Skeletal muscle cell (primary cell): ENCODE measurements at places on chromosomes 3 and 15.

DNA sequence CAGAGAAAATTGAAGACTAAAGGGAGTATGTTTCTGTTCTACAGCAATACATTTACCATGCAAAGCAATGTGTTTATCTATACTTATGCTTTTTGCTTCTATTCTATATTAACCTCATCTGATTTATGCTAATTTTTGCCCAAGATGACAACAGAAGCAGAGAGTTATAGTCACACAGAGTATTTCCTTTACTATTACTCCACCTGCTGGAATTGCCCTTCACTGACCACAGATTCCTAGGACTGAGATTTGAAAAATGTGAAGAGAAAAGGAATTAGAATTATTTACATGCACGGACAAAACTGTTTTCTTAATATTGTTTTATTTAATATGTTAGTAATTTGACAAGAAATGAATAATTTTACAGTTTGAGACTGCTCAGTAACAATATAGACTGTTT lies 745.6 kb downstream of the VGLL3 start:
- DNase-seq, result no peak

- no peak for DNase-seq
Observed at GRCh38 chr3:193470710-193471109, 84.0 kb downstream of the ATP13A4 start.

GRCh38 chr3:72663429-72663828 lies 184.8 kb downstream of the SHQ1 start:
- DNase-seq, result peak; percentile 16

- no peak for DNase-seq
Observed at GRCh38 chr3:161403251-161403650, 31.9 kb upstream of the SPTSSB start.

DNA sequence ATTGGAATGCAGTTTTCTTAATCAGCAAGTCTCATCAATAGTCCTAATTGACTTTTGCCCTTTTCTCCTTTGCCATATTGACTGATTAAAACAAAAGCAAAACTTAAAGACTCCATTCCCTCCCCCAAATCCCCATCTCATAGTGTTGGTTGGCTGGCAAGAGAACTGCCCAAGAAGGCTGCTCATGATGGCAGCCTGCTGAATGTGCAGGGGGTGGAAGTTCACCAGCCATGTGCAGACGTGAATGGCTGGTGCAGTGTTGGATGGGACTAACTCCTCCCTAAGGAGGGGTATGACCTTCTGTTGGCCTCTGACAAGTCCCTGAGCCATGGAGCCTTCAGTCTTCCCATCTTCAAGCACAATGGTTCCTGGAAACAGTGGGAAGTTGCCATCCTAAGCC lies 7.0 kb downstream of the SMAD3 start:
- no peak for DNase-seq

DNA sequence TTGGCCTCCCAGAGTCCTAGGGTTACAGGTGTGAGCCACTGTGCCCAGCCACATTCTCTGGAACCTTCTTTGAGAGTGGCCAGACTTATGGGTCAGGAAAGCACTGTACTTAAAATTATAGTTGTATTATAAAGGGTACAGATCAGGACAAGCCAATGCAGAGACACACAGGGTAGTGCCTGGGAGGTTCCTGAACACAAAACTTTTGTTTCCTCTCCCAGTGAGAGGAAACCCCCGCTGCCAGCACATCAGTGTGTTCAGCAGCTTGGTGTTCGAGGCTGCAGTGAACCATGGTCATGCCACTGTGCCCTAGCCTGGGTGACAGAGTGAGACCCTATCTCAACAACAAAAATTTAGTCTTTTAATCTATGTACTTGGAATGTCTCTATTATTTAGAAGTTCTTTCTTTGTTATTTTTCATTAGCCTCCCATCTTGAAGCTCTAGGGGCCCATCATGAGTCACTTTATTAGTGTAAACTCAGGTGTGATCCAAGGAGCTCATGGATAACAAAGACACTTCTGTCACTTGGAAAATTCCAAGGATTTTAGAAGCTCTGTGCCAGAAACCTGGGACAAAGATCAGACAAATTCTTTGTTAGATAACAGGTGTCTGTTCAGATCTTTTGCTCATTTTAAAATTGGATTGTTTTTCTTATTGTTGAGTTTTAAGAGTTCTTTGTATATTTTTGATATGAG lies 7.8 kb downstream of the BLOC1S6 start:
- no peak for DNase-seq

- DNase-seq, result no peak
Observed at GRCh38 chr3:124275412-124275811, 283.5 kb upstream of the ROPN1 start.

DNA sequence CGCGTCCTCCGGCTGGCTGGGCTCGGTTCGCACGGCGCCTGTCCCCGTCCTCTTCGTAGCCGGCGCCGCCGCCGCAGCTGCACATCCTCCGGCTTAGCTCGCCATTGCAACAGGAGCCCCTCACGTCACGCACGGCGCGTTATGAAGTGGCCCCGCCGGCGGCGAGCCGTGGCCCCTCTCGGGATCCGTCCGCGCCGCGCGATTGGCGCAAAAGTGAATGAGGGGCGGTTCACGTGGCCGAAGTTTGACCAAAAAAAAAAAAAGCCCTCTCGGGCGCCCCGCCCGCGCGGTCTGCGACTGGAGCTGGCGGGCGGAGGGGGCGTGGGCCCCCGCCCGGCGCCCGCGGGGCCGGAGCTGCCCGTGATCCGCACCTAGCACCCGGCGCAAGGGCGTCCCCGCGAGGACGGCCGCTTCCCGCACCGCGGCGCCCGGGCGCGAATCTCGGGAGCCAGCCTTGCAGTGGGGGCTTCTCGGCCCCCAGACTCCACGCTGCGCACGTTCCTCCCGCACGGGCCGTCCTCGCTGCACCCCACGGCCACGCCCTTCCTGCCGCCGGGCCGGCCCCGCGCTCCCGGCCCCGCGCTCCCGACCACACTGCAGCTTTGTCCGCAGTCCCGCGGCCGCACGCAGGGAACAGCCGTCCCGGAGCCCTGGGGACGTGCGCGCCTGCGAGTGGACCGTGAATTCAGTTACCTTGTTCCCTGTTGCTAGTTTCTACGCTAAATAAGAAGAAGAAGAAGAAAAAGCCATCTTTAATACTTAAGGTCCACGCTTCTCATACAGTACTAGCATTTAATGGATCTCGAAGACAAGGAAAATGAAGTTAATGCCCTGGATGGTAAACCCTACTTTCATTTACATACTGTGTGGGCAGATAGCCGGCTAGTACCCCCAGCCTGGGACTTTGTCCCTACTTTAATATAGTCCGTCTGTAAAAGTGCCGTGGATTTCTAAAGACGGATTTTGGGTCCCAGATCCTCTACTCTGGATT lies at the start of gene CHSY1:
Gene CHSY1 (minus strand): TSS at position 219 of the 991 bp plus-strand sequence. CDS start 592 bp downstream, outside the sequence.
- DNase-seq, result peak; percentile 85

DNA sequence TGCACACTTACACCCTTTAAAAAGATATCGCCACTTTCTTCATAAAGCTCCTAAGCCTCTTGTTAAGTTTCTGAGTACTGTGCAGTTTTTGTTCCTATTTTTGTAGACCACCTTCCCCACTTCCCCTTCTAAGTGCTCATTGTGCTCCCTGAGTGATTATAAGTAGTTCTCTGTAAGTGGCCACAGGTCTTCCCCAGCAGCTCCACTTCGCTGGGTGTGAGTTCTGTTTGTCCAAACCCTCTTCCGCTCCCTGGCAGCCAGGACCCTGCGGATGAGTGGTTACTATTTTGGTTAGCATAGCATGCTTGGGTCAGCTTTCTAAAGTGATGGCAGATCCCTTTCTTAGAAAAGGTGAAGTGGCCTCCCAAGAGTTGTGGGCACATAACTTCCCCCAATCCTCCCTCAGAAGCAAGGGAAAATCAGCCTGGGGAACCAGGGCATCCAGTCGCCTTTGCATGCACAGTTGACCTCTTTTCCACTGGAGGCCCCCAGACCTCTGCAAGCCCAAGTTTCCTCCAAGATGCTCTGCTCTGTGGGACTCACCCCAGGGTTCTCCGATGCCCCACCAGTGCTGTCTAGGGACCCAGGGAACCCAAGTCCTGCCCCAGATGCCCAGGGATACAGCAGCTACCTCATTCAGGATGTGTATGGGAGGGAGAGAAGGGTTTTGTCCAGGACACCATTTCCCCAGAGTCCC lies 69.6 kb downstream of the ATP10A start:
- no peak for DNase-seq

GRCh38 chr3:183306798-183307671 lies 54.0 kb downstream of the B3GNT5 start:
- DNase-seq, result peak; percentile 47

- DNase-seq, result no peak
Observed at GRCh38 chr3:47645551-47645950, 66.9 kb upstream of the CSPG5 start.

DNA sequence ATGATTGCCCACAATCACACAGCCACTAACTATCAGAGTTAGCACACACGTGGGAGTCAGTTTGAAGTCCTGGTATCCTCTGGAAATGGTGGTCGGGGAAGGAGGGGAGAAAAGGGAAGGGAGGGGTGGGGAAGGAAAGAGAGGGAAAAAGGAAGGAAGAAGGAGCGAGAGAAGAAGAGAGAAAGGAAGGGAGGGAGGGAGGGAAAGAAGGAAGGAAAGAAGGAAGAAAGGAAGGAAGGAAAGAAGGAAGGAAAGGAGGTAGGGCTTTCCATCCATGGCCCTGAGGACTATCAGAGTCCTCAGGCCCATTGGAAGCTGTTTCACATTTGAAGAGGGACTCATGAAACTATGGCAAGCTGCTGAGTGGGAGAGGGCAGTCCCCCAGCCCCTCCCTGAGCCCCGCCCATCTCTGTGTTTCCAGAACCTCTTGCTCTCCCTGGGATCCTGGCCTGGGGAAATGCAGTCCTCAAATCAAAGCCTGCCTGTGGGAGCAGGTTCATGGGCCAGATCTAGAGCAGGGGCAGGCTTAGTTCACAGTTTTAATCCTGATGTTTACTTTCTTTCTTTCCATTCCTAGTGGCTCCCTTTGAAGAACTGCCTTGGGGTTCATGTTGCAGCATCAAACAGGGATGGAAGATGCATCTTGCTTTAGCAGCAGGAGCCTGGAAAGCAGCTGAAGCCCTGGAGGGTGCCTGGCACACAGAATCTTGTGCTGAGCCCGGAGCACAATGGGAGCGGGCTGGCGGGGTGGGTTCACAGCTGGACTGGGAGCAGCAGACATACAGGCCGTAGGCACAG lies 66.1 kb upstream of the GLCE start:
- no peak for DNase-seq

GRCh38 chr15:65912235-65912634 lies 42.9 kb downstream of the RAB11A start:
- no peak for DNase-seq

DNA sequence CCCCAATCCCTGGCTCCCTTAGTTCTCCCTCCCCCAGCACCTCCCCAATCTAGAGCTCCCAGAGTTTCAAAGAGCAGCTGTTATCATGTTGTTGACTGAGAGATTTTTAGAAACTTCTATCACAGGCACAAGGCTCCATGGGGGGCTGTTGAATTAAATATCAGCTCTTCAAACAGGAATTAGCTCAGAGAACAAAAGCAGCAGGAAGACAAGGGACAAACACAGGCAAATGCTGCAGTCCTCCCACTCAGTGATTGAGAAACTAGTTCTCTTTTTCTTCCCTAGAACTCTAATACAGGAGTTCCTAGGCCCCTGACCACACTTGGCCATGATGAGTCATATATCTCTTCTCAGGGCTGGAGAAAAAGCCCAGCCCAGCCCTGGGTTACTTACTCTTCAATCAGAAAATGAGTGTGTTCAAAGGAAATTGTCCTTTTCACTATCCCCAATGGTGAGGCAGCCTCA lies 262.1 kb downstream of the IGSF11 start:
- DNase-seq, result no peak

DNA sequence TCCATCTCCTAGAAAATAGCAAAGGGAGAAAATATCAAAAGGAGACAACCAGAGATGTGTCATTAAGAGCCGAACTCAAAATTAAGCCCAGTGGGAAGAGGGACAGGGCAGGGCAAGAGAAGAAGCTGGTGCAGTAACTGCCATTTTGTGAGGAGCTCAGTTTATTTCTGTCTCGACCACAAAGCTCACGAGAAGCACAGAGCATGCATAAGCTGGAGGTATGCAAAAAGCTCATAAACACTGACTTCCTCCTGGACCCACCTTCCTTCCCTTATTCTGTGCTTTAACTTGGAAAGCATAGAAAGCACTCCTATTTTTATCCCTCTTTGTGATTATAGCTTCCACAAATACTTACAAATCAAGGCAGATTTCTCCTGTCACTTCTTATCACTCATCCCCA lies 81.3 kb downstream of the DGKG start:
- no peak for DNase-seq

DNA sequence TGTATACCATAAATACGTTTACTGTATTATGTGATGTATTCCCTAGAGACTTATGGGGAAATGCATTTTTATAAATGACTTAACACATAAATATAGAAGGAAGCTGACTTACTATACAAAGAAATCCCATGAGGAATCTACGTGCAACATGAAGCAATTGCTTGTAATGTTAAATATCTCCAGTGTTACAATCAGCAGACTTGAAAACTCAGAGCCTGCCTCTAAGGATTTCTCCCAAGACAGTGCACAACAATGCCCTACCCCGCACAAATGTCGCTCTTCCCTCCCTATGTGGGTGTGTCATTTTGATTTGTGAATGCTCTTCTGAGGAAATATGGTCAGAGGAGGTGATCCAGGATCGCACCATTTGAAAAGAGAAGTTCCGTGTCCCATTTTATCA lies 629.0 kb downstream of the NR2F2 start:
- no peak for DNase-seq

DNA sequence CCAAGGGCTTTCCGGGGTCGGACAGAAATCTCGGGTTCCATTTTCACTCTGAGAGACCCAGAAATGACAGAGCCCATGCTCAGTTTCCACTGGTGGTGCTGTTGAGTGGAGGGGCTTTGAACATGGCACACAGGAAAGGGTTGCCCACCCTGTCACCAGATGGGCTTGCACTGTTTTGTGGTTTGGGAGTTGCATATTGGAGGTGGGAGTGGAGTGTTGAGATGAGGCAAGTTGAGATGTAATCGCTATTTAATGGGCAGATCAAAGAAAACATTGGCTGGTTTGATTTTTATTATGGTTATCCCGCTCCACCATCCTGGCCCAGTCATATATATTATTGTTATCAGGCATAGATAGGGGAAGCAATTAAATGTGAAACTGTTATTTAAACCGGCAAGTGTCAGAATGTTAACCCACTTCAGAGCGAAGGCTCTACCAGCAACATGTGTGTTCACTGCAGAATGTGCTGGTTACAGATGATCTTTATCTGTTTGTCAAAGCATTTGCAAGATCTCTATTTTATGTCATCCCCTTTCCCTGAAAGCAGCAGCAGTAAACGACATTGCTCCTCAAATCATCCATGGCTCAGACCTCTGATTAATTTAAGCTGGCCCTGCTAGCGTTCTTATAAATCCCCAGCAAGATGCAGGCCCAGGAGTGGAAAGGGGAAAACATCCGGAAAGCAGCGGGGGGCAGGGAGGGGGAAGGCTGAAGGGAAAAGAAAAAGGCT lies 58.3 kb upstream of the TSEN2 start:
- no peak for DNase-seq

DNA sequence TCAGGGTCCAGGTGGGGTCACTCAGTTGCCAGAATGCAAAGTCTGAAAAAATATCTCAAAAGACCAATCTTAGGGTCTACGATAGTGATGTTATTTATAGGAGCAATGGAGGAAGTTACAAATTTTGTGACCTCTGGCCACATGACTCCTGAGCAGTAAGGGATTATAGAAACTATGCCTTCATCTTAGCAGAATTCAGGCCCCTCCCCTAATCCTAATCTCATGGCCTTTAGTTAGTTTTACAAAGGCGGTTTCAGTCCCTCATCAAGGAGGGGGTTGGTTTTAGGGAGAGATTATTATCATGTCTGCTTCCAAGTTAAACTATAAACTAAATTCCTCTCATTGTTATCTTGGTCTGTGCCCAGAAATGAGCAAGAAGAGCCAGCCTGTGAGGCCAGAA lies 5.9 kb upstream of the DCP1A start:
- DNase-seq, result no peak

GRCh38 chr3:128351546-128351945 lies 115.1 kb downstream of the DNAJB8 start:
- DNase-seq, result no peak
